ENCODE measurements at places on chromosomes 4 and X.

DNA sequence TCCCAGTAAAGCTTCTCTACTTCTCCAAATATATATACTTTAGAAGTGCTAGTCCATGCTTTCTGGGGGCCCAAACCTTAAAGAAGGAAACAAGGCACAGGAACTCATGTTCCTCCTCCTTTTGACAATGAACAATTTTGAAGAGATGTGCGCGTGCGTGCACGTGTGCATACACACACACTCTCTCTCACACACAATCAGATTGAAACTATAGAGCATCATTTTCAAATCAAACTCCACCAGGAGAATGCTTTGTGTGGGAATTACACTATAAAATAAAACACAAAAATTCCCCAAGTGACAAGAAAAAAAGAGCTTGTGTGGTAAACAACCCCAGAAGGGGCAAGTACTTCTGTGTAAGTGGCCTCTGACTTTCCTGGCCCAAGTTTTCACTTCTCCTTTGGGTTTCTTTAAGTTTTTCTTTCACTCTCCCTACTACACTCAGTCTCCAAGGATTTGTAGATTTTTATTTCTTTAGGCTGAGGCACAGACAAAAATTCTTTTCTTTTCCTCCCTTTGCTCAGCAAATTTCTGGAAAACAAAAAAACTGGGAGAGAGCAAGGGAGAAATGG, 46.6 kb upstream of the SHISA3 start:
- DNase-seq, result no peak

DNA sequence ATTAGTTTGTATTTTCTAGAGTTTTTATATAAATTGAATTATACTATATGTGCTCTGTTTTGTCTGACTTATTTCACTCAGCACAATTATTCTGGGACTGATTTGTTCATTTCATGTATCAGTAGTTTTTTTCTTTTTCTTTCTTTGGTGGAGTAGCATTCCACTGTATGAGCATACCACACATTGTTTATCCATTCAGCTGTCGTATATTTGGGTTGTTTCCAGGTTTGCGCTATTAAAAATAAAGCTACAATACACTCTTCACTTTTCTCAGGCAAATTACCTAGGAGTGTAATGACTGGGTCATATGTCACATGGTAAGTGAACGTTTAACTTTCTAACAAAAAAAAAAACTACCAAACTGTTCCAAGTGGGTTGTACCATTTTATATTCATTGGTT, 9.6 kb upstream of the OTUD4 start:
- no peak for DNase-seq

DNA sequence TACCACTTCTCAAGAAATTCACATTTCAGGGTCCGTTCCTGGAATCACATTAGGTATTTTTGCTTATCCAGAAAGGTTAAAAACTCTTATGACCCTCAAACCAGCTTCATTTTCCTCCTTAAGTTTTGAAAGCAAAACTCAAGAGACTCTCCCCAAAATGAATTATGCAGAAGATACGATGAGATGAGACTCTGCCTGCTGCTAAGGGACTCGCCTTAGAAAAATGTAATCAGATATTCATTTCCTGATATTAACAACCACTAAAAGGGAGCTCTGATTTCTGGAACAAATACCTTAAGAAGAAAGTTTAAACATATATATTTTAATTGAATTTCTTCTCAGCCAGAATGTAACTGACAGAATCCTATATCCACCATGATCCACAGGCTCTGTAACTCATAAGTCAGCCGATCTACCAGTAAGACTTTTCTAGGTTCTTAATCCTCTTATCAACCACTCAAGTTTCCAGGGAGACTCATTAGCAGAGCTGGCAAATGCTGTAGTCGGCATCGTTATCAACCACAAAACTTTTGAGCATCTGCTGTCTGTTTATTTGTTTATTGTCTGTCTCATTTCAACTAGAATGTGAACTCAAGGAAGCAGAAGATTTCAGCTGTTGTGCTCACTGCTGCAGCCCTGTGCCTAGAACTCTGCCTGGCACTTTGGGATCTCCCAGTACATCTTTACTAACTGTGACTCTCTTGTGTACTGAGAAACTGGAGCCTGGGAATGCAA, 112.5 kb downstream of the LDB2 start:
- no peak for DNase-seq

- no peak for DNase-seq
Measured at GRCh38 chrX:115030625-115031024, 13.2 kb upstream of the IL13RA2 start.

GRCh38 chr4:39565878-39566600, 38.8 kb upstream of the UGDH start:
- DNase-seq, result no peak

All from esophagus squamous epithelium (tissue), 5 donors.